ENCODE measurements at places on chromosomes 7 and 10.

GRCh38 chr7:156865493-156865892 is 27.5 kb downstream of the LMBR1 start:
- DNase-seq, result no peak

- no peak for DNase-seq
Measured at GRCh38 chr7:12391922-12392615, 11.6 kb downstream of the VWDE start.

GRCh38 chr10:31759124-31759798 is 169.4 kb downstream of the ARHGAP12 start:
- peak; percentile 43 for DNase-seq

DNA sequence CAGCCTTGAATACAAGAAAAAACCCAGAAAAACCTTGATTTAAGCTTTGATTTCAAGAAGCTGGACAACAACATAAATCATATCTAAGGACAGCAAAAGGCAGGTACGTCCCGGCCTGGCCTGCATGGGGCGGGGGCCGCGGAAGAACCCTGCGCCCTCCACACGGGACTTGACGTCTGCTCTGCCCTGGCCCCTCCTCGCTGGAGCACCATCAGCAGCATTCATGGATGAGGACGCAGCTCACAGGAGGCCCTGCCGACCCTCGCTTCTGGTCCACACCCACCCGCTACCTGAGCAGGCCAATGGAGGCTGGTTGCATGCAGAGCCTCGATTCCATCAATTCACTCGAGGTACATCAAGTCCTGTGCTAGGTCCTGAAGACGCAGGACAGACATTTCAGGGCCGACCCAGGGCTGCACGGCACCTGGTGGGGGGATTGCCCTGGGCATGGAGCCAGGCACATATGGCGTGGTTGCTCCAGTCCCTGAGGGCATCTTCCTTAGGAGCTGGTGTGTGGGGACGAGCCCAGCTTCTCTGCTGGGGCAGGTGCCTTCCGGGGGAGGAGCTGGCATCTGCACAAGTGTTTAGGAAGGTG is 63.1 kb upstream of the NKX6-2 start:
- DNase-seq, result no peak

DNA sequence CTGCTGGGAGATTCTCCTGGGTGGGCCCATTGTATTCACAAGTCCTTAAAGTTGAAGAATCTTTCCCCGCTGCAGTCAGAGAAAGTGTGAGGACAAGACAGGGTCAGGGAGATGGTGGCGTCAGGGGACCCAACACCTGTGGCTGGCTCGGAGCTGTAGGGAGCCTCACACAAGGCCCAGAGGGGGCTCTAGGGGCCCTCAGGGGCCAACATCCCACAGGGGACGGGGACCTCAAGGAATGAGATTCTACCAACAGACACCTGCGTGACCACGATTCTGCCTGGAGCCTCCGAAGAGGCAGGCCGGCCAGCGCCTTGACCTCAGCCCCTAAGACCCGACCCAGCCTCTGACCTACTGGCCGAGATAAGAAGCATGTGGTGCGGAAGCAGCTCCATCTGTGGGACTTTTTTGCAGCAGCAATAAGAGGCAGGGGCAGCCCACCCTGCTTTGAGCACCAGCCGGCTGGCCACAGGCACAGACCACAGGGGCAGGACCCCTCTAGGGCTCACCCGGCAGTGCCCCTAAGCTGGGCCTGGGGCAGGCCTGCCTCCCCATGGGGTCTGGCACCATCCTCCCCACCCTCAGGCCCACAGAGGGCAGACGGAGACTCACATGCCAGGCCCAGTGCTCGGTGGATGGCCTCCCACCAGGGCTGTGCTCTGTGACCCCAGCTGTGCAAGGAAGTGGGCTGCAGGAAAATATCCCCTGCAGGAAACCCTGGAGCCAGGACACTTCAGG is 13.2 kb downstream of the RASGEF1A start:
- DNase-seq, result no peak

GRCh38 chr7:139777948-139778841 is at the start of gene HIPK2:
Gene HIPK2, minus strand, starts transcription at chr7:139777998. Its CDS starts 375 bp downstream, at chr7:139777623.
- peak; percentile 74 for DNase-seq

- no peak for DNase-seq
Measured at GRCh38 chr10:101694674-101695403, at the start of gene FBXW4. Gene FBXW4, minus strand, starts transcription at chr10:101695170. Its CDS starts 65 bp downstream, at chr10:101695105.

DNA sequence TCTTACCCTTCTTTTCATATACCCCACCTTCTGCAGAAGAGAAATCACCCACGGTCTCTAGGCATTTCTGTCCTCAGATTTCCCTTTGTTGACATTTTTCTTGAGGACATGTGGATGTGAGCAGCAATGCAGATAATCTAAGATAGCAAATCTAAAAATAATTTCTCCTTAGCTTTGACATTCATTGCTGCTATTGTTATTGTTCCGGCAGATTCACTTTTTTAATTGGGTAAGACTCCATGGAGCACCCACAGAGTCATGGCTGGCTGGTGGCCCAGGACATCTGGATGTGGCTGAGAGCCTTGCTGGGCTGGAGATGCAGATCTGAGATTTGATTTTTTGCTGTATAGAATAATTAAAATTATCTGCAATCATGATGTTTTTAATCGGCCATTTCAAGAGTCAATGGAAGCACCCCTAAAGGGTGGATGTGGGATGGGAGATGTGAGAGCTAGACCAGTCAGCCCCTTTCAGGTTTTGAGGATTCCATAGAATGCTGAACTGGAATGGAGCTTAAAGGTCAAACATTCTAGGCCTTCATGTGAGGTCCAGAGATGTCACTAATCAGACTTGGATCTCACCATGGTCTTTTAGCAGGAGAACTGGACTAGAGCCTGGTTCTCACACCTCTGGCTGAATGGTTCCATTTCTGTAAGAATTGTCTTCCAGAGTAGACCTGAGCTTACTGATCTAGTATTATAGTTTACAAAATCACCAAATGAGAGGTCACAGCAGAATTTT is 37.5 kb downstream of the TAS2R41 start:
- DNase-seq, result no peak

DNA sequence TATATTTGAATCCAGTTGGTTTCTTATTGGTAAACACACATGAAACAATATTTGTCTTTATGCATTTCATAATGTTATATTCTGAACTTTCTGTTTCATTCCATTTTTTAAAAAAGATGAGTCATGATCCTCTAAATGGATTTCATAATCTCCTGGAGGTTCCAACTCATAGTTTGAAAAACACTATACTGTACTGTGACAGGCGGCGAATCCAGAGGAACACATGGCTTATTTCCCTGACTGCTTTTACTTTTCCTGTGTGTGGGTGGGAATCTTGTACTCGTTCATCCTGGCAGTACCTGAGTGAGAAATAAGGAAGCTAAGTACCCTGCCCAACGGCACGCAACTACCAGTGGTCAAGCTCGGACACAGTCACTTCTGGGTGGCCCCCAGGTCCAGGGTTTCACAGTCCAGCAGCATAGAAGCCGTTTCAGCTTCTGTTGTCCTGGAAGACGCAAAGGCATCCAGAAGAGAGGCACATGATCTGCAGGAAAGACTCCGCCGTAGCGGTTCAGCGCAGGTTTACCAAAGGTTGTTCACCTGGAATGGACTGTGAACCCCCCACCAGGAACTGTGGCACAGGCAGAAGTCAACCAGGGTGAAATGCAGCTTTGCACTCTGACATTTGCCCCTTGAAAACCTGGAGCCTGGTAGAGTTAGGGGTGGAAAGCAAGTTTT is 117.7 kb downstream of the CCNY start:
- no peak for DNase-seq

DNA sequence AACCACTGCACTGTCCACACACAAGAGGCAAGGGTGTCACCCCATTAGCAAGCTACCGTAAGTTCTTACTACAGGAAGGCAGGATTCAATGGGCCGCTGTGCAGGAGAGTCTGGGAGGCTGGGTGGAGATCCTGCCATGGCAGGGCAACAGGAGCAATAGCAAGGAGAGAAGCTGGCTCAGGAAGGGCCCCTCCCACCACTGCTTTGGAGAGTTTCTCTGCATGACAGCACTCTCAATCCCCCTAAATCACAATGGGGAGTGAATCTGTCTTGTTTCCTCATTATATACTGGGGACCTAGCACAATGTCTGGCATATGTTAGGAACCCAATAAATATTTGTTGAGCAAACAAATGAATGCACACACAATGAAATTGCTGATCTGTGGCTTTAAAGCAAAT is 83.2 kb upstream of the SFMBT2 start:
- no peak for DNase-seq

DNA sequence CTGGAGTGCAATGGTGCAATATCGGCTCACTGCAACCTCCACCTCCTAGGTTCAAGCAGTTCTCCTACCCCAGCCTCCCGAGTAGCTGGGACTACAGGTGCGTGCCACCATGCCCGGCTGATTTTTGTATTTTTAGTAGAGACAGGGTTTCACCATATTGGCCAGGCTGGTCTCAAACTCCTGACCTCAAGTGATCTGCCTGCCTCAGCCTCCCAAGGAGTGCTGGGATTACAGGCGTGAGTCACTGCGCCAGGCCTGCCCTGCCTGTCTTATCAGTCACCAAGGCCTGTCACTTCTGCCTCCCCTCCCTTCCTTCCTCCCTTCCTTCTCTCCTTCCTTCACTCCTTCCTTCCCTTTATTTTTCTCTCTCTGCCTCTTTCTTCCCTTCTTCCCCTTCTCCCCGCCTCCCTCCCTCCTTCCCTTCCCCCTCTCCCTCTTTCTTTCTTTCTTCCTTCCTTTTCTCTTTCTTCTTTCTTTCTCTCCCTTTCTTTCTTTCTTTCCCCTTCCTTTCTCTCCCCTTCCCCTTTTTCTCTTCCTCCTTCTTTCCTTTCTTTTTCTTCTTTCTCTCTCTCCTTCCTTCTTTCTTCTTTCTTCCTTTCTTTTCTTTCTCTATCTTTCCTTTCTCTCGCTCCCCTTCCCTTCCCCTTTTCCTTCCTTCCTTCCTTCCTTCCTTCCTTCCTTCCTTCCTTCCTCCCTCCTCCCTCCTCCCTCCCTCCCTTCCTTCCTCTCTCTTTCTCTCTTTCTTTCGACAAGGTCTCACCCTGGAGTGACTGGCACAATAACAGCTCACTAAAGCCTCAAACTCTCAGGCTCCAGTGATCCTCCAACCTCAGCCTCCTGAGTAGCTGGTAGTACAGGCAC is 3.1 kb upstream of the ST7 start:
- DNase-seq, result no peak

GRCh38 chr10:119675483-119676170 is 24.4 kb downstream of the BAG3 start:
- no peak for DNase-seq

DNA sequence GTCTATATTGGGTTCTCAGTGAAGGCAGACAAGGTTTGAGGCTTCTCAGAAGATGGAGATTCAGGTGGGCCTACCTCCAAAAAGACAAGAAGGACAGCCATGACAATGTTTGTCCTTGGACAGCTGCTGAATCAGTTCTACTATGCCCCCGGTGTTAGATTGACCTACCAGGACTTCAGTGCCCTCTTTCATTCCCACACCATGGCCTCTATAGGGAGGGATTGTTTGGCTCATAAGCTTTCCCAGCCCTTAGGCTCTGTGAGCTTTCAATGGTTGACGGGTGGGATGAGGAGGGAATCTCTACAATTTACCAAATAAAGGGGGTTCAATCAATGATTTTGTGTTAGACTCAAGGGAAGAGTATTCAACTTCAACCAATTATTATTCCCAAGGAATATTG is 23.4 kb upstream of the RAPGEF5 start:
- DNase-seq, result no peak

DNA sequence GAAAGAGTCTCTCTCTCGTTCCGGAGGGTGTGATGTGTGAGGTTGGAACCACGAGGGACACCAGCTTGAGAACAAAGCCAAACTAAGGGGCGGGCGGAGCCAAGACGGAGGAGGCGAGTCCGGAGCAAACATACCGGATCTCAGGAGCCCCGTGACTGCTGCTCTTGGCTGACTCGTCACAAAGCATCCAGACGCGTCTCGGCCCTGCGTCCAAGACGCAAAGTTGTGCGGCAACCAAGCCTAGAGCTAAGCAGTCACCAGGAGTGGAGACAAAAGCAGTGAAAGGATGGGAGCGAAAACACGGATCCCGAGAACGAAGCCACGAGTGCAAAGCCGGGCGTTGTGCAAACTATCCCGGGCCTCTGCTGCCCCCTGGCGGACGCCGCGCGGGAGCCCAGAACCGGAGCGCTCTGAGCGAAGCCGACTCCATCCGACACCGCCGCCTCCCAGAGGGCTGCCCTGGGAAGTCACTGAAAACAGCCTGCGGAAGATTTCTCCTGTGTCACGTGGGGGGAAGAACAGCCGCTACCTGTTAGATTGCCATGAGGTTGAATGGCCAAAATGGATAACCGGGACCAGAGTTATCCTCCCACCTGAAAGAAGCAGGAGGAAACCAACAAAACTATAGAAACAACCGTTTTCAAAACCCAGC is 46.4 kb upstream of the TMEM72 start:
- DNase-seq, result peak; percentile 72

DNA sequence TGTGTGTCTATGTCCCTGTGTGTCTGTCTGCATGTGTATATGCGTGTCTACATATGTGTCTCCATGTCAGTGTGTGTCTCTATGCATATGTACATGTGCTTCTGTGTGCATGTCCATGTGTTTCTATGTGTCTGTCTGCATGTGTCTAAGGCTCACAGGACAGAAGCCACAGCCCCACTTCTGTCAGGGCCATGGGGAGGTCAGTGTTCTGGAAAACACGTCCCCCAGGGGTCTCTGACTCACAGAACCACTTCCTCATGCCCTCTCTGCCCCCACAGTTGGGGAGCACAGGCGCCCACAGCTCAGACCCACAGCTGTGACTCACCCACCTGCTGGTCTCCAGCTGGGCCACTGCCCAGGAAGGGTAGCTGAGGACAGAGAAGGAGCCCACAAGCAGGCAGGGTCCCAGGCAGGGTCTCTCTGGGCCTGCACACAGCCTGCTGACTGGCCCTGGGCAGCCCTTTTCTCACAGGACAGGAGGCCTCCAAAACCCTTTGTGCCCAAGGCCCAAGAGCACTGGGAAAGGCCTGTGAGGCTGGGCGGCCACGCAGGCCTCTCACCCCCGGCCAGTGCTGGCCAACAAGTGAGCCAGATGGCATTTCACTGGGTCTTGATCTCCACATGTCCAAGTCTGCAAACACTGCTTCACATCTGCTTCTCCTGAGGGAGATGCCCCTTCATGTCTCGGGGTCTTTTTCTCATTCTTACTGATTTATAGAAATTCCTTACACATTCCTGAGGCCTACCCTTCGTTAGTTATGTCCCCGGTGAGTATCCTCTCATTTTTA is 102.9 kb upstream of the FAM20C start:
- DNase-seq, result no peak

DNA sequence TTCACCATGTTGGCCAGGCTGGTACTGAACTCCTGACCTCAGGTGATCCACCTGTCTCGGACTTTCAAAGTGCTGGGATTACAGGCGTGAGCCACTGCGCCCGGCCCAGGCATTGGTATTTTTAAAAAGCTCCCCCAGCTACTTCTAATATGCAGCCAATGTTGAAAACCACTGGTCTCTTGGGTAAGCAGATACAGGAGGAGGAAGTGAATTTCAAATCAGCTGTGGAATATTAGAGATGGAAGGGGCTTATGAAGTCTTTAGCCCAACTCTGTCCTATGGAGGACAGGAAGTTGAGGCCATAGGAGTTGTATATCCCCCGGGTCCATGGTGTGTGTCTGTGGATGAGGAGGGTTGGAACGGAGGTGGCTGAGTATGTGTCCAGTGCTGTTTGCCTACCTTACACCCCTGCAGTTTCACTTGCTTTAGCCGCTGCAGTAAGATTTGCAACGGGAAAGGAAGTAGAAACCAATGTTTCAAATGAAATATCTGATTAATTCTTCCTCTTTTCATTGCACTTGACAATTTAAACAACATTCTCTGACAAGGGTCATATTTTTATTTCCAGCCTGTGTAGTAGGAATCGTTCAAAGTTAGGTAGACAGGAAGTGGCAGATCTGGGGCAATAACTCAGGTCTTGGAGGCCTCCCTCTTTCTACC is 3.4 kb downstream of the PDE6C start:
- no peak for DNase-seq

GRCh38 chr7:142488842-142489241 is 231.0 kb upstream of the PRSS58 start:
- no peak for DNase-seq
